MG63 (cell line): ENCODE measurements at places on chromosomes 12 and 14. TPM values are rescaled to one million over a fixed set of nuclear protein-coding genes. Genes with fewer than 3 reads are reported as not detected.

DNA sequence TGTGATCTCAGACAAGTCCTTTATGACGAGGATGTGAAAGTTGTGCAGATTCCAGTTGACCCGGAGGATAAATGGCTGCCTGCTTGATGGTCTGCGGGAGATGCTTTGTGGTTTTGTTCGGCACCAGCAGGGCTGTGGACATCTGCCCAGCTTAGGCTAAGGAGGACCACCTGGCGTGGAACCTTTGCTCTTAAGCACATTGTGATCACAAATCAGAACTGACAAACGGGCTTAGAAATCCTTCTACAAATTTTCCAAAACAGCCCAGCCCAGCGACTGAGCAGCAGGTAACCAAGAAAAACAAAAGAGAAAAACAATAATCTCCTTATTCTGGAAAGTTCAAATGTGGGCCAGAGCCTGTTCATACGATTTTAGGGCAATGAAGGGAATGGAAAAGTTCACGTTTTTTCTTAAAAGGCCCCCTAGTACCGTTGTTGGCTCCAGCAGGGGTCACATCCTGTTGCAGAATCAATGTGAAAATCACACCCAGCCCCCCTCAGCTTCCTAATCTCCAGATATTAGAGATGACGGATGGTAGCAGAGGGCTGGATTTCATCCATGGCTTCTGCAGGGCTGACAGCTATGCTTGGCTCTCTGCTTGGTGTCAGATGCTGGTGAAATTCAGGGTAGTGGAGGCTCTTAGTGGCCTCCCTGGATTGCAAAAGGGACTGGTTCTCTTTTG is 81.1 kb upstream of the RFLNA start:
- no peak for DNase-seq

GRCh38 chr12:127621366-127621765 is 645.6 kb upstream of the TMEM132C start:
- no peak for DNase-seq

VASH1 gene
- total RNA-seq, result 2.1 and 2.8 TPM in 2 replicates

DNA sequence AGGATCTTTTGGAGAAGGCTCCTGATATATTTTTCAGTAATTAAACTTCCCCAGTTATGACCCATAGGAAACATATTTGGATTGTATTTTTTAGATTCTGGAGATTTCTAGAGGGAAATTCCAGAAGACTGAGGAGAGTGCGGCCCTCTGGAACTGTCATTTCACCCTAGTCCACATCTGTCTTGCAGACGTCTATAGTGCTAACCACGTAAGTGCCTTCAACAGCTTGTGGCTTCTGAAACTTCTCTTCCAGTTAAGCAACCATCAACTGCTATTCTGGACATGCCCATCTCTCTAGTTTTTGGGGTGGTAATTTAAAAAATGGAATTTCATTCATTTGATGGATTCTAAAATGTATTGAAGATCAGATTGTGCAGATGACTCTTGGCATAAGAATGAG is 1098.8 kb downstream of the TMEM121 start:
- DNase-seq, result no peak
